ENCODE measurements at places on chromosomes 4 and X.
A peak's percentile ranks its signal among the peaks of the same experiment; 100 is the strongest.

GRCh38 chr4:2301225-2301642, 39.3 kb upstream of the MXD4 start:
- DNase-seq: no peak

- DNase-seq: no peak
These were observed 420.4 kb upstream of the AGA start for GRCh38 chr4:177862541-177863176.

GRCh38 chr4:8353912-8354453, 84.4 kb downstream of the HTRA3 start:
- no peak for DNase-seq

DNA sequence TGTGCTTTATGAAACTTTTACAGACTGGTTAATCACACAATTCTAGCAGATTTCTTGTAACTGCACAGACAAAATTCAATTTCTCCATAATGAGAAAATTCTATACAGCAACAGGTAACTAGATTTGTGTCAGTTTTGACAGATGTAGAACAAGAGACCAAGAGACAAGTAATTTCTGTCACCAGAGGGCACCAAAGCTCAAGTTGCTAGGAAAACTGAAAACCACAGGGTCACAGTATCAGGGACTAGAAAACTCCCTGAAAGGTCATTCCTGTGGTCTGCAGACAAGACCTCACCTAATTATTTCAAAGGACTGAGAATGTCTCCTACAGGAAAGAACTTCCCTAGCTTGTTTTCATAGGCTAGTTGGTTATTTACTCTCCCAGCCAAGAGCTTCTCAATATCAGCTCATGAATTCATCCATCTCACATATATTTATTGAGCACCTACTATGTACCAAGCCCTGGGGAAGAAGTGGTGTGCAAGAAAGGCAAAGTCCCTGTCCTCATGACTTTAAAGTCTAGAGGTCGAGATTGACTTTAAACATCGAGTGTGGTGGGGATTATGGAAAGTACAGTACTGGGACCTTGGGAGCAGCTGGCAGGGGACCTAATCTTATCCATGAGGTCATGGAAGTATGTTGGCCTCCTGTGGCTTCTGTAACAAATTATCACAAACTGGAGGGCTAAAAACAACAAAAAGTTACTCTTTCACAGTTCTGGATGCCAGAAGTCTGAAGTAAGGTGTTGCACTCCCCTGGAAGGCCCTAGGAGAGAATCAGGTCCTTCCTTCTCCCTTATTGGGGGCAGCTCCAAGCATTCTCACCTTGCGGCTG, 47.8 kb upstream of the SETD7 start:
- DNase-seq: no peak

DNA sequence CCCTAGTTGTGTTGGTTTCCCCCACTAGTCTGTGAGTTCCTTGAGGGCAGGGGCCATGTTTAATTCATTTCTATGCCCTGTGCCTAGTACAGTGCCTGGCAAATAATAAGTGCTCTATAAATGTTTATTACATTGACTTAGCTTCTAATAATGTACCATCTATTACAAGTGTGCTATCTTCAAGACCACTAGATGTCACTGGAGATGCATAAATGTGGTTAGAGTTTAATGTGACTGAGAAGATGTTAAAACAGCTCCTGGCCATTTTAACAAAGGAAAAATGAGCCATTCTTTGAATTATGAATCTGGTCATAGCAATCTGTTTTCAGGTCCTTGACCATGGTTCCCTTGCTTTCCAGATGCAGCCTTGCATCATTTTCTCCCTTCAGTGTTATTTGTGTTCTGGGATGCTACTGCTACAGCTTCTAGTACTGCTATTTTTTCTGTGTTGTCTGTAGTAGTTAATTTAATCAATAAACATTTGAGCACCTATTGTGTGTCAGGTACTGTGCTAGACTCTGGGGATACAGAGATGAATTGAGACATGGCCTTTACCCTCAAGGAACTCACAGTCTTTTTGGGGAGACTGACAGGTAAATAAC, 43.2 kb downstream of the SLC9A6 start:
- peak; percentile 23 for DNase-seq

GRCh38 chr4:119755599-119755998, 127.0 kb upstream of the PDE5A start:
- no peak for DNase-seq

DNA sequence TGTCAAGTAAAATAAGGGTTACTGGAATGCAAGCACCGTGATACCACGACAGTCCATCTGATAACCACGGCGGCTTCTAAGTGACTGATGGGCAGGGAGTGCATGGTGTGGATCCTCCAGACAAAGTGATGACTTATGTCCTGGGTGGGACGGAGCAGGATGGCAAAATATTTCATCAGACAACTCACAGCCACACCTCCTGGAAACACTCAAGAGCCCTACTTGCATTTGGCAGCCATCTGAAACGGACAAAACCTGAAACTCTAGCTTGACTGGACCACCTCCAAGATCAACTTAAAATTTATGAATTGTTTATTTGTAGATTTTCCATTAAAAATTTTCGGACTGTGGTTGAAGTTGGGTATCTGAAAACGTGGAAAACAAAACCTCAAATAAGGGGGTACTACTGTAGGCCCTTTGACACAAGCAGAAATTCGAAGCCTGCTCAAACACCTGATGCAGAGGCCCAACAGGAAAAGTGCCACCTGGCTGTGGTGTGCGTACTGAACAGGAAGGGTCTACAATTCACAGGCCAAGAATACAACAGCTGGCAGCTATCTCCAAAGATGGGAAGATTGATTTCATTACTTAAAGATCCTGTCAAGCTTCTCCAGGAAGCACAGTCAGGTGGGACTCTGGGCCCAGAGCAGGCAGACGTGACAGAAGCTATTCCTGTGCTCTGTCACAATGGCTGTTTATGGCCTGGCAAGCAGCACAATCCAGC, 26.0 kb downstream of the LRIT3 start:
- no peak for DNase-seq

DNA sequence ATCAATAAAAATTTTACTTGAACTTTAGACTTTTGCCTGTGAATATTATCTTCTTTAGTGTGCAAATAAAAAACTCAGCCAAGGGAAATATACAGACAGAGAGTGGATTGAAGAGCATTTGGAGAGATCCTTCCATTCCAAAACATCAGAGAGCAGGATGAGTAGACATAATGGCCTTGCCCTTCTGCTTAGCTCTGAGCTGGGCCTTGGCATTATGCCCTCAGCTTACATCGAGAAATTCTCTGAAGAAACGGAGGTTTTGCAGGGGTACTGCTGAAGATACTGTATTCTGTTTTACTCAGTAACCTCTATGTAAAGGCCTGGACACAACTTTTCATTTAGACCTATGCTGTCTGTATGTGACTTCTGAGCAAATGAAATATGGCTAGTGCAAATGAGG, 317.4 kb downstream of the STIM2 start:
- no peak for DNase-seq

DNA sequence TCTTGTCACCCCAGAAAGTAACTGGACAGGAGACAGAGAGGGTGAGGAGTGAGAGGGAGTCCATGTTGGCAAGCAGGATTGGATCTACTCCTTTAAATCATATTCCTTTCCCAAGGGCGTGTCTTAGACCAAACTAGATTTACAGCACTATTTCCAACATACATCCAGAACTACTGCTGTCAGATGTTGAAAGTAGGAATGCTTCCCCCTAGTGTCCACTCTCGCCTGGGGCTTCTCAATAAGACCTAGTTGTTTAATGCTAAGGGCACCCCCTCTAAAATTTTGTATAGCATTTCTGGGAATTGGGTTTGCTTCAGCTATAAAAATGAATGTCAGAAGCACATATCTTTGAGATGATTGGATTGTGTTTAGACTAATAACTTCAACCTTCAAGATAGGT, 13.3 kb downstream of the OFD1 start:
- peak; percentile 25 for DNase-seq

- DNase-seq: no peak
These were observed 49.3 kb downstream of the NPNT start for GRCh38 chr4:105944540-105944939.

- no peak for DNase-seq
These were observed 42.7 kb upstream of the PHEX start for GRCh38 chrX:21989384-21989783.

DNA sequence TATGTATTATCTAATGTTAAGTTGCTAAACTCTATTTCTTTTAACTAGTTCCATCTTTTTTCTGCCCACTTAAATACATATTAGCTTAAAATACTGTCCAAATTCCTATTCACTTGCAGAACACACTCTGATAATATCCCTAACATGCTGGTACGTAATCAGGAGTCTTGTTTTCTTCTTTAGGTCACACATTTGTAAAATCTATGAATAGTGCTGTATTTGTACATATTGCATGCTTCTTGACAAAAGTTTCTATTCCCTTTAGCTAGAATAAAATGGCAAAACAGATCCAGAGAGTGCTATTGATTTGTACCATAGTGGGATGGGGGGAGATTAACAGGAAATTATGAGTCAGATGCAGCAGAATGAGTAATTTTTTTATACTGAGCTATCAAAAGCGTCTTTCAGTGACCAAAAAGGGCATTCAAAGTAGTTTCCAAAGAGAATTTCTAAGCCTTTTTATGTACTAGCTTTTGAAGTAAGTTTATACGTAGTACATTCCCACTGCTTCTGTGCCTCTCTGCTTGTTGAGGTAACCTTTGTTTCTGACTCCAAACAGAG, 126.5 kb downstream of the PTPN13 start:
- no peak for DNase-seq

GRCh38 chr4:8438743-8439142, 1.8 kb downstream of the ACOX3 start:
- no peak for DNase-seq

- no peak for DNase-seq
These were observed 24.3 kb upstream of the UXT start for GRCh38 chrX:47683184-47683828.

GRCh38 chr4:87044511-87045233, 109.9 kb downstream of the AFF1 start:
- no peak for DNase-seq

- DNase-seq: no peak
These were observed 67.7 kb upstream of the STARD8 start for GRCh38 chrX:68579810-68580209.

DNA sequence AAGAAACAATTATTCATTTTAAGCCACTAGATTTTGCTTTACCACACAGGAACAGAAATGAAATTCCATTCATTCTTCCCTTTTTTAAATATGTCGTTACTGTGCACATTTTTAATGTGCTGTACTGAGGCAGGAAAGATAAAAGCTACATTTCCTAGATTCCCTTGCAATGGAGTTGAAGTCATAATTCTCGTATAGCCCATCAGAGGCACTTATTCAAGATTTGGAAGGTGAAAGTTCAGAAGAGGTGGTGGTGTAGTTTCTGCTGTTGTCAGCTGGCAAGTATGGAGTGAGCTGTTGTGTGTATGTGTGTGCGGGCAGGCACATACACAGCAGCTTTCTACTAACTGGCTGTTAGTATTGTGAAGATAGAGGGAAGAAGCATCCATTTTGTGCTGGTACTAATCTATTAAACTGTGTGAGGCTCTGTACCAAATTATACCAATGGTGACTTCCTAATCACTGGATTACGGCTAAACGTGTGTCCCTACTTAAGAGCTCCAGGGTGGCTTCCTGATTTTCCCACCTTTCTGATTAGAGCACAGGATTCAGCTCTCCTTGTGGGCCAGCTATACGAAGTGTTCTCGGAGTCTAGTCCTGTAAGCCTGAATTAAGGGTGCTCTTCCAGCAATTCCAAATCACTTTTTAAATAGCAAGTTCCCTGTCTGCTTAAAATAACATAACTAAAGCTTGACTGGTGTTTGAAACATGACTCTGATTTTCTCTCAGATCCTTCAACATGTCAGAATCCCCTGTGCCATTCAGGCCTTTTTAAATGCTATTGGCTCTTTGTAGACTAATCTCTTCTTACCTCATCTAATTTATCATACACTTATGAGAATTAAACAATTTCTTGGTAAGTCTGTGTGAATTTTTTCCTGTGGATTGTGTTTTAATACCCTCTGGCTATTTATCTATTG, 43.8 kb downstream of the PDS5A start:
- DNase-seq: no peak

DNA sequence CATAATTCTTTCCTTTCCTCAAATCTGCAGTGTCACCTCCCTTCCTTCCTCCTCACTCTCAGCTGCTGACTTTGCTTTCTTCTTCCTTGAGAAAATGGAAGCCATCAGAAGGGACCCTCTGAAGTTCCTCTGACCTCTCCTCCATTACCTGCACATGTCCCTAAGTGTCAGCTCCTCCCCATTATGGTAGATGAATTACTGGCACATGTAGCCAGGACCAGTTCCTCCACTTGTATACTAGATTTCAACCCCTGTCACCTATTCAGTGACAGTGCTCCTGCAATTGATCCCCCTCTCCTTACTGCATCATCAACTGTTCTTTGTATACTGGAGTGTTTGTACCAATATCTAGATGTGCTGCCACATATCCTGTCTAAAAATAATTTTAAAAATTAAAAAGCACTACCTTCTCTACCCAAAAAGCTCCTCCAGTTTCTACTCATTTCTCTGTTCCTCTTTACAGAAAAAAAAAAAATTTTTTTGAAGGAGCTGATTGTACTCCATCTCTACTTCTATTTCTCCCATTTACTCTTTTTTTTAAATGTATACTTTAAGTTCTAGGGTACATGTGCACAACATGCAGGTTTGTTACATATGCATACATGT, 78.6 kb downstream of the CLCN5 start:
- DNase-seq: no peak

DNA sequence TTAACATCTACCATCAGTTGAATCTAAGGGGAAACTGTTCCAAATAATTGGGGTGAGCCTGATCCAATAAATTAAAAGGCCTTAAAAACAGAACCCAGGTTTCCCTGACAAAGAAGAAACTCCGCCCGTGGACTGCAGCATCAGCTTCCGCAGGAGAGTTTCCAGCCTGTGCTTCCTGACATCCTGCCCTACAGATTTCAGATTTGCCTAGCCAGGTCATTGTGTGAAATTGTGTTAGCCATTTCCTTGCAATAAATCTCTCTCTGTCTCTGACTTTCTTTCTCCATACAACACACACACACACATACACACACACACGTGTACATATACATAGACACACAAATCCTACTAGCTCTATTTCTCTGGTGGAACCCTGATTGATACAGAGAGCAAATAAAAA, 48.3 kb upstream of the LCORL start:
- no peak for DNase-seq
